ENCODE measurements at places on chromosomes 6 and 20.

GRCh38 chr6:40957616-40958492 is 81.2 kb downstream of the UNC5CL start:
- DNase-seq: no peak

GRCh38 chr6:2563635-2564034 is 187.1 kb downstream of the MYLK4 start:
- DNase-seq: no peak

- DNase-seq: no peak
Observed at GRCh38 chr20:55586610-55587009, 418.7 kb downstream of the CBLN4 start.

GRCh38 chr6:10529231-10529801 is 8.2 kb downstream of the GCNT2 start:
- no peak for DNase-seq

GRCh38 chr6:100271625-100272024 is 193.1 kb downstream of the SIM1 start:
- DNase-seq: no peak

DNA sequence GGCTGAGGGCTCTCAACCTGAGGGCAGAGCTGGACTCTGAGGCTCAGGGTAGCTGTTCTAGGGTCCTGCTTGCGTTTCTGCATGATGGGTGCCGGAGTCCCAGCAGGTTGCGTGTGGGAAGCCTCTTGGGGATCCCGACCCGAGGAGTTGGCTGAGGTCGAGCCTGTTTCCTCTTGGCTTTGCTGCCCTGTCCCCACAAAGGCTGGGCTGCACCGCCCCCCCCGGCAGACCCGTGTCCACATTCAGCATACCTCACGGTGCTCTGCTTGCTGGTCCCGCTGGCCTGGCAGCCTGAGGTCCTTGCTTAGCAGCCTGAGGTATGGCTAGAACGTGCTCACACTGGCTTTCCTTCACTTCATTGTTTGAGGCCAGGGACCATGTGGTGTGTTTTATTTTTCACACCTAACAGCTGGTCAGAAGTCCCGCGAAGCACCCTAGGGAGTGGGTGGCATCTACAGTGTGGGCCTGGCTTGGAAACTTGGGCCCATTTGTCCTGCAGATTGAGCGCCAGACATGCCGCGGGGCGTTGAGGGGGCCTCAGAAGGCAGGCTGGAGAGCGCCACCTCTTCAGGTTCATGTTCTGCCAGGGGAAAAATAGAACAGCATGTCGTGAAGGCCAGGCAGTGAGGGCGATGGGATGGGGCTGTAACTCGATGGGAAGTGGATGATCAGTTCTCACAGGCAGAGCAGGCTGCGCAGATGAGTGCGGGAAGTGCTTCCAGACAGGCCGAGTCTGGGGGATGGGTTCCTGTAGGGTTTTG is 9.5 kb downstream of the LSM14B start:
- no peak for DNase-seq

DNA sequence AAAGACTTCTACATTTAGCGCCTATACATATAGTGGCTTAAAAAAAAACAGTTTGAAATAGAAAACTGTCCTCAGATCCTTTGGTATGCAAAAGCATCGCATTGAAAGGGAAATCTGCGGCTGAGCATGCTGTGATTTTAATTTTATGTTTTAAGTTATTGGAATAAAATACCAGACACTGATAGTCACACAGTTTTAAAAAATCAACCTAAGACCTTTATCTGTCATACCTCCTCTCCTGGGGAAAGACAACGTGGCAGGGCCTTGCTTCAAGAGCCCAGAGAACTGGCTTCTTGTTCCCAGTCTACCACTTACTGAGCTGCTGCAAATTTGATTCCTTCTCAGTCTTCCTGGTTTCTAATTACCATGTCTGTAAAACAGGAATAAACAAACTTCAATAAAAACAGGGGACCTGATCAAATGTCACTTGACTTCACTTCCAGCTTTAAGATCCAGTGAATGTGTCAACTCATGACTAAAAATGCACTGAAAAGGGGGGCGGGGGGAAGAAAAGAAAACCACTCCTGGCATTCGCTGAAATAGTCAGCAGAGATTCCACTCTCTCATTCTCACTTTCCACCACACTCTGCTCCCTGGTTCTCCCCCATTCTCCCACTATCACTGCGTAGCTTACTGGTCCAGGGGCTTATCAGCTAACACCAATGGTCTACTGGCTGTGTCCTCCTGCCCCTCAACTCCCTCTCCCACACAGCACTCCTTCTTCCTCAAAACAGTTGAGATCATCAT is 494.7 kb upstream of the MARCKS start:
- no peak for DNase-seq

DNA sequence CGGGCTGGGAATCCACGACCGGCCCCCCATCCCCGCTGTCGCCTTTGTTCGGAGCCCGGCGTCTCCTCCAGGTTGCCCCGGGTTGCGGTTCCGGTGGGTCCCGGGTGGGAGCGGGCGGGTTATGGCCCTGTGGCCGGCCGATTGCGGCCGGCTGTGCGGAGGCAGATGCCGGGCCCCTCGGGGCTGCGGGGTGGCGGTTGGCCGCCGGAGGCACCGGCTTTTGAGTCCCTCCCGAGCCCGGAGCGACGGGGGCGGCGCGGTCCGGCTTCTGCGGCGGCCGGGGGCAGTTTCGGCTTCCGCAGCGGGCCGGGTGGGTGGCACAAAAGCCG is 431 bp downstream of the LOC128125822 start:
- no peak for DNase-seq

DNA sequence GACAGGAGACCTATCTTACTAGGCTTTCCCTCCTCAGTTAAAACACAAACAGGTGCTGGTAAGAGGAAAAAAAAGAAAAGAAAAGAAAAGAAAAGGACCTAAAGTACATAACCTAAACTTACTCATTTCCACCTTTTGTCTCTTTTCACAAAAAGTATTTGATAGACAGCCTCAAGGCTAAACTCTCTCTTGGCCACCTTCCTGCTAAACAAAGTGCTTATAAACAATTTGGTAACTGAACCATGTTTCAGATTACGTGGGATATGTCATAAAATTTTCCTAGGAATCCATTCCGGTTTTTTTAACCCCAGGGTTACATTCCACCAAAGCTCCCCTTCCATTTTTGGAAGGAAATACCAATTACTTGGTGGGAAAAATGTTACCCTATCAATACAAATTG is 109.0 kb downstream of the PRND start:
- DNase-seq: no peak

DNA sequence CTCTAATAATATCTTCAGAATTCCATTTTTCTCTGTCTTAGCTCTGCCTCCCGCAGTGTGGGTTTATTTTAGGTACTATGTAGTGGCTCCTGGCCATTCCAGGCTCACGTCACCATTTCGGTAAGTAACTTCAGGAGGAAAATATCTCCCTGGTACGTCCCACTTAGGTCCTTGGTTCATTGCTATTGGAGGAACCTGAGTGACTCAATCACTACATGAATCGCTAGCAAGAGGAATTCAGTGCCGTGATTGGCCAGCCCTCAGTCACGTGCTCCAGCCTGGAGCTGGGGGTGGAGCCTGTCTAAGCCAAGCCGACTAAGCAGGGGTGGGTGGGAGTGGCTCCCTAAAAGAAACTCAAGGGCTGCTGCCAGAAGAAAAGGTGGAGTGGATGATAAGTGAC is 67.3 kb upstream of the E2F3 start:
- no peak for DNase-seq

DNA sequence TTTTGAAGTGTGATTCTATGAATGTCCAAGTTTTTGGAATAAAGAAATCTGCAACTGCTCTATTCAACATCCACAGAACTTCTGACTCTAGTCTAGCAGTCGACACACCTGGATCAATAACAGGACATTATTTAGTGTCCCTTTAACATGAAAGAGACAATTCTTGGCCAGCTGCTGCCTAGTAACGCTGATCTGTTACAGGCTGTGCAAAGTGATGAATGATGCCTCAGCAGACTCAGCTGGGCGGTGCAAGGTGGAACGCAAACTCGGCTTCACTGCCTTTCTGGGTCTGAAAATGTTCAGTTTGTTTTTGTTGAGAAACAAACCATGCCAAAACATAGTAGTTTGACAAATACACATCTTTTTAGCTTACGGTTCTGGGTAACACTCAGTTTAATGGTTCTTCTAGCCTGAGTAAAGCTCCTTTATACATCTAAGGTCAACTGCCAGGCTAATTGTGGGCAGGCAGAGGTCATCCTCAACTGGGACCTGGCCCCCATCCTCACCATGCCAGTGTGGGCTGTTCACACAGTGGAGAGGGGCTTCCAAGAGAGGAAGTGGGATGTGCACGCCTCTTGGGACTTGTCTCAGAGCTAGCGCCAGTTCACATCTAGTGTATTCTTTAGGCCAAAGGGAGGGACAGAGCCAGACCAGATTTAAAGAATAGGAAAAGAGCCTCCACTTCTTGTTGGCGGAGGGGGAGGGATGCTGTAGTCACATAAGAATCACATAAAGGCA is 879.7 kb downstream of the QKI start:
- no peak for DNase-seq

GRCh38 chr20:10157549-10157948 is 61.1 kb upstream of the SNAP25 start:
- DNase-seq: no peak

DNA sequence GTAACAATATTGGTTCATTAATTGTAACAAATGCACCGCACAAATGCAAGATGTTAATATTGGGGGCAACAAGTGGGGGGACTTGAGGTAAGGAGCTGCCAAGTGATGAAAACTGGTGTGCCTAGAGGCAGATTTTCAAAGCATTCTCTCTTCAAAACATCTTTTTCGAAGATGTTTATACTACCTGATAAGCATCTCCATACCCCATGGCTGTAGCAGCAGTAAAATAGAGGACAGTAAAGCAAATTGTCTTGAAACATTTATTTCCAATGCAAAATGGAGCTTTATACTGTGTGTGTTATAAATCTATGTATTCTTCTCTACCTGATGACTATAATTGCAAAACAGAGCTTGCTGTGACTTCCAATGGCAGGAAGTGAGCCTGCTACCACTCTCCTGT is 42.5 kb downstream of the MYLIP start:
- DNase-seq: no peak

GRCh38 chr20:36866164-36866563 is 9.8 kb upstream of the TLDC2 start:
- DNase-seq: no peak

DNA sequence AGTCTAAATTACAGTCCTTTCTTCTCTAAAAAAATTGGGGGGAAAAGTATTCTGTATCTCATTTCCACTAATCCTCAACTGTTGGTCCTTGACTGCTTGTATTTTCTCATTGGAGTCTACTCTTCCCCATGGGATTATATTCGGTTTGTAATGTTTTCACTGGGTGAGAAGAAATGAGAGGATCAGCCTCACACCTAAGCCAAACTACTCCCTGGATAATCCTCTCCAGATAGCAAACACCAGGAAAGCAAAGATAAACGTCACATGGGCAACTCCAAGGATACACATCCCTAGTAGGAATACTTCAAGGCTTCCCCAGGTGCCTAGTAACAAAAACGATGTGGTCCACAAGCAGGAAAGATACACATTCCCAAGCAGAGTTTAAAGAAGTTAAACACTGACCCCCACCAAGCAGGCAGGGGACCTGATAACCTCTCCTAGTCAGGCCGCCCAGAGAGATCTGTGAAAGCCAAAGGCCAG is 53.9 kb upstream of the SOX4 start:
- DNase-seq: no peak

DNA sequence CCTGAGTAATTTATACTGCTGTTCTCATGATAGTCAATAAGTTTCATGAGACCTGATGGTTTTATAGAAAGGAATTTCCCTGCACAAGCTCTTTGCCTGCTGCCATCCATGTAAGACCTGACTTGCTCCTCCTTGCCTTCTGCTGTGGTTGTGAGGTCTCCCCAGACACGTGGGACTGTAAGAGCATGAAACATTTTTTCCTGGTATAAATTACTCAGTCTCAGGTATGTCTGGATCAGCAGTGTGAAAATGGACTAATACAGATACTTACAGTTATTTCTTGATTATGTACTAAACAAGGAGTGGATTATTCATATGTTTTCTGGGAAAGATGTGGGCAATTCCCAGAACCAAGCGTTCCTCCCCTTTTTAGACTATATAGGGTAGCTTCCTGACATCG is 1.9 kb upstream of the TRIM38 start:
- DNase-seq: no peak

GRCh38 chr6:118135371-118135770 is 228.3 kb downstream of the SLC35F1 start:
- DNase-seq: no peak

- DNase-seq: no peak
Observed at GRCh38 chr6:16928387-16928786, 167.1 kb upstream of the ATXN1 start.

DNA sequence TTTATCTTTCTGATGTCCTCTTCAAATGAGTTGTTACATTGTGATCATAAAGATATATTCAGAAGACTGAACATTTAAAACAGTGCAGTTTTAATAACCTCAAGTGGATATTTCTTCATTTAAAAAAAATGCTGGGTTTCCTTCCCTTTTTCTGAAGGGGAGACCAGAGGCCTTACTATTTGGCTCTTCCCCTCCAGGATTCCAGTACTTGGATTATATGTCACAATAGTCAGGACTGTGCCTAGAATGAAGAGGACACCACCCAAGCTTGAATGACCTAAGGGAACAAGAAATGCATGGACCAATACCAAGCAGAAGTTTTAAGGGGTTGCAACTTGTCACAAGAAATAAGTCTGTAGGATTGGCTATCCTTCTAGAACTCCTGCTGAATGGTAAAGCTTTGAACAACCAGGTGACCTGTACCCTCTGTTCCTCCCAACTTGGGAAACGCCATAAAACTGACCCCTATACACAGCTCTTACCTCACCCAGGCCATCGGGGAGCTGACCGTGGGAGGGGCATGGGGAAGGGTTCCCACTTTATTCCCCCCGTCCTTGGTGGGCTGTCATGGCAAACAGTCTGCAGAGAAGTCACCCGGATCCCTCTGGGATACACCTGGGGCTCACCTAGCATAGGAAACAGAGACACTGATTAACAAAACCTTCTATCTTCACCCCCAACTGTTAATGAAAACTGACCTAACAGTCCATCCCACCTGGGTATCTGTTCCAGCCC is 2.0 kb downstream of the FRS3 start:
- no peak for DNase-seq

- DNase-seq: no peak
Observed at GRCh38 chr6:147651249-147652063, 143.0 kb downstream of the SAMD5 start.

DNA sequence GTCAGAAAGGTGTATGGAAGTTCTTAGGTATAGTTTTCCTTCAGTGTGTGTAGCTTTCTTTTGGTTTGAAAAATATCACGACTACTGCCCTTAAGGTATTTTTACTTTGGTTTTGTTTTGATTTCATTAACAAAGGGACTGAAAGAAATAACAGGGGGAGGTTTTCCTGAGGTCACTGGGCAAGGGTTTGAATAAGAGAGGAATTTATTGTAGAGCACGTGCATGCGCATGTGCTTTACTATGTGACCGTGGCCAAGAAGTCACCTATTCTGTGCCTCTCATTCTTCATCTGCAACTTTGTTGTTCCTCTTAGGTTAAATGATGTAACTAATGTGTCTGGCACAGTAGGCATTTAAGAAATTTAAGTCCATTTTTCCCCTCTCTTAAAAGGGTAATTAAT is 4.1 kb upstream of the MAN1A1 start:
- DNase-seq: no peak

Measured in stimulated activated CD8-positive, alpha-beta memory T cell treated with anti-CD3 and anti-CD28 coated beads, Interleukin-15, amount 100 ng/mL, for 48 hours (primary cell).